ENCODE measurements at places on chromosomes 5 and 9.

GRCh38 chr5:42492974-42493373 lies 69.7 kb downstream of the GHR start:
- DNase-seq, result no peak

- no peak for DNase-seq
Measured at GRCh38 chr5:153168241-153168640, 322.2 kb upstream of the GRIA1 start.

- DNase-seq, result no peak
Measured at GRCh38 chr5:103668281-103668680, 105.7 kb upstream of the NUDT12 start.

- no peak for DNase-seq
Measured at GRCh38 chr5:72046106-72046505, 61.2 kb upstream of the MAP1B start.

GRCh38 chr5:9924614-9925013 lies 294.5 kb upstream of the TAS2R1 start:
- no peak for DNase-seq

- no peak for DNase-seq
Measured at GRCh38 chr5:133450286-133450685, 162.1 kb downstream of the FSTL4 start.

DNA sequence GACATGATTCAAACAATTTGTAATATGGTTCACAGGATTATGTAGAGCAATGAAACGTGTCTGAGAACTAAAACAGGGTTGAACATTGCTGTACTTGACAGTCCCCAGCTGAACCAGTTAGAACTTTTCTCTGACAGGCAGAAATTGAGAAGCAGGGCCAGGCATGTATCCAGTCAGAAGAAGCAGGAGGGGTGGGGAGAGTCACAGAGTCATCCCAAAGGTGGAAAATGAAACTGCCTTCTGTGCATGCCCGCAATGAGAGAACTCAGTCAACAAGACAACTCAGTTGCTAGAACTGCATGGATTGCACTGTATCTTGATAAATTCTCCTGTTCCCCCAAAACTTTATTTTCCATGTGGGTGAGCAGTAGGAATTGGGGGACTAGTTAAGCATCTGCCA lies 72.9 kb upstream of the PRLR start:
- DNase-seq, result no peak

DNA sequence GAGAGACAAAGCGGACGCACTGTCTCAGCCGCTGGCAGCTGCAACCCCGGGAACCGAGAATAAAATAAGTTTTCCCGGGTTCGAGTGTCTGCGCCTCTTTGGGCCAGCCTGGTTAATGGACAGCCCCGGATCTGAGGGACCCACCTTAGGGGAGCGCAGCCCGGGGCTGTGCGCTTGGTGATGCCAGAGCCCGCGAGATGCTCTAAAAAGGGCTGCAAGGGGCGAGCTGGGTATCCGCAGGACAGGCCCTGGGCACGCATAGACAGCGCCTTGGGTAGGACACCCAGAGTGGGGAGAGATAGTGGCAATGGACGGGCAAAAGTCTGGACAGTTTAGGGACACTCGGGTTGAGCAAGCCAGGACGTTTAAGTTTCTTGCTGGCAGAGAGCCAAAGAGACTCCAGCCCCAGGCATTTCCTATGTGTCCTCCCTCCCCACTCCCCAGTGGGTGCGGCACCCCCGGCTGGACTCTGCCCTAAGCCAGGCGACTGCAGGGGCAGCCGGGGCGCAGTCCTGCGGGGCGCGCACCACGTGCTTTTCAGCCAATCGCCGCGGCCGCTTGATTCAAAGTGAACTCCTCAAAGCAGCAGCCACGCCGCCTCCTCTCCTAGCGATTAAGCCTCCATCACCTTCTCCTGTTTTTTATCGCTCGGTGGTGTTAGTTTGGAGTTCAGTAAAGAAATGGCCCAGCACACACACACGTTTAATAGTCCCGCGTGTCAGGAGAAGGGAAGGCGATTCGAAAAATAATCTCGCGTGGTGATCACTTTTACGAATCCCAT lies 616 bp upstream of the ENC1 start:
- no peak for DNase-seq

DNA sequence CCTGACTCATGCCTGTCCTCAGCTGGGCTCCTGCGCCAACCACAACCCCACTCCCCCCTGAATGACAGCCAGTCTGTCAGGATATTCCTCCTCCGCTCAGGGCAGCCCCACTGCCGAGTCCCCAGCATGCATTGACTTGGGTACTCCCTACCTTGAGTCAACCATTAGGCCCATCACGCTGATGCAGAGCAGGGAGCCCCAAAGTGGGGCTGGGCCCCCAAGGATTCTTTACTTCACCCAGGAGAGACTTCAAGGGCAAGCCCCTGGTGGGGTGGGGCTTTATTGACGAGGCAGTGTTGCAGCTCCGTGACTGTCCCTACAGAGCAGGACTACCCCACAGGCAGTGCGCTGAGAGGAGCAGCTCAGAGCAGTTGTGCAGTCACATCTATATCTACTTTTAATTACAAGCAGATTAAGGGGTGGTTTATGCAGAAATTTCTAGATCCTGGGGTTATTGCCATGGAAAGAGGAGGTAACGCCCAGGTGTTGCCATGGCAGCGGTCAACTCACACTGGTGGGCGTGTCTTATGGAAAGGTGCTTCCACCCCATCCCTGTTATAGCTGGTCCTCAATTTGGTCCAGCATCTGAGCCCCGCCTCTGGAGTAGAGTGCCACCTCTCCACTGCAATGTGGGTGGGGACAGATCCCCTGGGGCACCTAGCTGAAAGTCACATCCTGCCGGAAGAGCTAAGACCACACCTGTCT lies 32.1 kb upstream of the FCN1 start:
- DNase-seq, result no peak

DNA sequence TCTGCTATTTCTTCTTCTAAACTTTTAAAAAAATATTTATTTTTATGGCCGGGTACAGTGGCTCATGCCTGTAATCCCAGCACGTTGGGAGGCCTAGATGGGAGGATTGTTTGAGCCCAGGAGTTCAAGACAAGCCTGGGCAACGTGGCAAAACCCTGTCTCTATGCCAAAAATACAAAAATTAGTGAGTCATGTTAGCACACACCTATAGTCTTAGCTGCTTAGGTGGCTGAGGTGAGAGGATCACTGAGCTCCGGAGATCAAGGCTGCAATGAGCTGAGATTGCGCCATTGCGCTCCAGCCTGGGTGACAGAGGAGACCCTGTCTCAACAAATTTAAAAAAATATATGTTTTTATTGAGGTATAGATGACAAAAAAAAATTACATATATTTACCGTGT lies 5.6 kb downstream of the AP3S1 start:
- DNase-seq, result no peak

DNA sequence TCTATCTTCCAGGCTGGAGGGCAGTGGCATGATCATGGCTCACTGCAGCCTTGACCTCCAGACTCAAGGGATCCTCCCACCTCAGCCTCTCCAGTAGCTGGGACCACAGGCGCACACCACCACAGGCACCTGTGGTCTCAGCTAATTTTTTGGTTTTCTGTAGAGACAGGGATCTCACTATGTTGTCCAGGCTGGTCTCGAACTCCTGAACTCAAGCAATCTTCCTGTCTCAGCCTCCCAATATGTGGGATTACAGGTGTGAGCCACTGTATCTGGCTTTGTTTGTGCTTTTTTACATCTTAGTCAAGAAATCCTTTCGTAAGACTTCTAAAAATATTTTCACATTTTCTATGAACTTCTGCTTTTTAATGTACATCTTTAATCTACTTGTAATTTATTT lies 116.9 kb downstream of the DENND1A start:
- DNase-seq, result no peak

DNA sequence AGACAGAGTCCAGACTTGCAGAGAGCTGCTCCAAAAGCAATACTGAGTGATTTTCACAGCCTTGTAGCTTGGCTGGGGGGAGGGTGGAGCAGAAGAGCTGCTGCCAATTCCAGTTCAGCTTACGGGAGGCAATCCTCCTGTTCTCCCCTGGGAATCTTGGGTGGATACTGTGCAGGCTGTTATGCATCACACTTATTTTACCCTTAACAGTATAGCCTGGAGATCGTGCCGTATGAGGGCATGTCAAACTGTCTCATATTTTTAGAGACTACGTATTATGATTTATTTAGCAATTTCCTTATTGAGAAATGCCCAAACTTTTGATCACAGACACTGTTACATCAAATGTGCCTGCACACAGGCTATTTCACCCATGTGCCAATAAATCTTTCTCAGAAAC lies 85.2 kb downstream of the BASP1 start:
- DNase-seq, result no peak

DNA sequence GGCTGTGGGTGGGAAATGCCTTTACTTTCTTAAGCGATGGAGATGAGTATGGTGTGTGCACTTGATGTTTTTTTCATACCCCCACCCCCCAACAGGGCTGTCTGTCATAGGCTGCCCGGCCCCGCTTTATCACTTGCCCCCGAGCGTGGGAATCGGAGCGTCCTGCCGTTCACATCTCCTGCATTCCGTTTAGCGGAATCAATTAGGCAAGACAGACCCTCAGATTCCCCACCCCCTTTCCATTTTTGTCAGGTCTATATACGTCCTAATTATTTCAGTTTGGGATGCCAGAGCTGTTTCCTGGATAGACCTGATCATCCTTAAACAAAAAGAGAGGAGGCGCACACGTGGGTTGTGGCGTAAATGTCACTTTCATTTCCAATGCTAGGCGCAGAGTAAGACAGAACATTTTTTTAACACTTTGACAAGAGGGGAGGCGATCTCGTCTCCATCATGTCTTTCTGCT lies 217.2 kb downstream of the MEF2C start:
- DNase-seq, result no peak

DNA sequence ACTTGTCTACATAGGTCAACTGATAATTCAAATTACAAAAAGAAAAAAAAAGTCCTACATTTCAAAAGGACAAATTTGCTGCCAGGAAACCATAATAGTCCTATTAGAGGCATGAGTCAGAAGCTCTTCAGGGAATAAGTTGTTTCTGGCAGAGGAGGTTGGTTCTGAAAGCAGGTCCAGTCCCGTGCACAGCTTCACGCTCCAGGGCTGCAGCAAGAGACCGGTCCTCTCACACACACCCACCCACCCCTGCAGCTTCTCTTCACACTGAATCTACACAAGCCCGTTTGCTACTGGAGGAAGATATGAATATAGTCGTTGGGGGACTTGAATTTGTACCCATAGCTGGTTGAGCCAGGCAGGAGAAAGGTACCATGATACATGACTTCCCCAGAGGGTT lies 36.9 kb upstream of the SLC1A3 start:
- DNase-seq, result no peak

Data from activated T-helper 1 cell treated with anti-CD3 and anti-CD28 coated beads, Interleukin-2, amount 50 U/mL, for 16 hours (primary cell).